ENCODE measurements at places on chromosomes 7 and 10. TPM values are rescaled to one million over a fixed set of nuclear protein-coding genes. Genes with fewer than 3 reads are reported as not detected.
A peak's percentile ranks its signal among the peaks of the same experiment; 100 is the strongest.

- DNase-seq, result no peak
Observed at GRCh38 chr10:62076891-62077290, 175.4 kb downstream of the ARID5B start.

DNA sequence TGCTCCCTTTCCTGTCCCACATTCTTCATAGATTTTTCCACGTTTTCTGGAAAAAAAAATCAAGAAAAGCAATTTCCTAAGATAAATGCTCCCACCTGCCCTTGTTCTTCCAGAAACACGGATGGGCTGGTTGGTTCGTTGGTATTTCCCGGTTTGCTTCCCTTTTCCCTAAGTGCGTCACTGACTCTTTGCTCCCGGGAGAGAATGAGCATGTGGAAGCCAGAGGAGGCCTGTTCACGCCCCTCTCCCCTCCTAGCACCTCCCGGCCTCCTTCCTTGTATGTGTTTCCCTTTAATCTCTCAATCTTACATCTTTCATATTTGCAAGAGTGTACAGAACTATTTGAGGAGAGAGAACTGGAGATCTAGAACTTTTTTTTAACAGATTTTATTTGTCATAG, 442.0 kb downstream of the GFRA1 start:
- no peak for DNase-seq

DNA sequence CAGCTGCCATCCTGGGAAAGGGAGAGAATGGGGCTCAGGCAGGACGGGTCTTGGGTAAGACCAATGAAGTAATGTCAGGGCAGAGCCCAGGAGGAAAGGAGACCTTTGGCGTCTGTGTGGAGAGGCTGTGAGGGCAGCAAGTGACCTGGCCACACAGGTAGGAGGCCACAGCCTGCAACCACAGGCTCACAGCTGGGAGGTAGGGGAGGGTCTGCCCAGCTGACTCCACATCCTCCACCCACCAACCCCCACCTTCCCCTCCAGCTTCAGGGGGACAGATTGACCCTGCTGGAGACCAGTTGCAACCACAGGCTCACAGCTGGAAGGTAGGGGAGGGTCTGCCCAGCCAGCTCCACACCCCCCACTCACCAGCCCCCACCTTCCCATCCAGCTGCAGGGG, 262.2 kb upstream of the TCERG1L start:
- DNase-seq, result no peak

- DNase-seq, result no peak
Observed at GRCh38 chr7:113374955-113375354, 256.6 kb upstream of the SMIM30 start.

GRCh38 chr10:44576702-44577191, 191.8 kb upstream of the CXCL12 start:
- DNase-seq, result no peak

The MOGAT3 gene
- polyA plus RNA-seq, result 1.5 TPM

The OR2F1 gene
- polyA plus RNA-seq, result not detected

DNA sequence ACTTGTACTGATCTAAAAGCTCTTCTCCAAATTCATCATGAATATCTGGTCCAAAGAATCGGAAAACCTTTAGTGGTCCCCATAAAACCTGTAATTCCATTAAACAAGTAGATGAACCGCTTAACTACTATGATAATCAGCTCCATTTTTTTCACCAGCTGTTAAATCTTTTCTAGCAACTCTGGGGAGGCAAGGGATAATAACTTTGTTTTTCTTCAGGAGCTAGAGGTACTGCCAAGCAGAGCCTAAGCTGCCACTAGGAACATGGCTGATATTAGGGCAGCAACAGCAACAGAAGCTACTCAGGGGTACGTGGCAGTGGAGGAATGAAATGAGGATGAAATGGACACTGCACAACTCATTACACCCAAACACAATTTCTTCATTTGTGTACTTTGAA, 138.0 kb downstream of the SRPK2 start:
- DNase-seq, result no peak

- DNase-seq, result no peak
Observed at GRCh38 chr7:113915956-113916355, 2.9 kb downstream of the PPP1R3A start.

The FAM25C gene
- polyA plus RNA-seq, result not detected

DNA sequence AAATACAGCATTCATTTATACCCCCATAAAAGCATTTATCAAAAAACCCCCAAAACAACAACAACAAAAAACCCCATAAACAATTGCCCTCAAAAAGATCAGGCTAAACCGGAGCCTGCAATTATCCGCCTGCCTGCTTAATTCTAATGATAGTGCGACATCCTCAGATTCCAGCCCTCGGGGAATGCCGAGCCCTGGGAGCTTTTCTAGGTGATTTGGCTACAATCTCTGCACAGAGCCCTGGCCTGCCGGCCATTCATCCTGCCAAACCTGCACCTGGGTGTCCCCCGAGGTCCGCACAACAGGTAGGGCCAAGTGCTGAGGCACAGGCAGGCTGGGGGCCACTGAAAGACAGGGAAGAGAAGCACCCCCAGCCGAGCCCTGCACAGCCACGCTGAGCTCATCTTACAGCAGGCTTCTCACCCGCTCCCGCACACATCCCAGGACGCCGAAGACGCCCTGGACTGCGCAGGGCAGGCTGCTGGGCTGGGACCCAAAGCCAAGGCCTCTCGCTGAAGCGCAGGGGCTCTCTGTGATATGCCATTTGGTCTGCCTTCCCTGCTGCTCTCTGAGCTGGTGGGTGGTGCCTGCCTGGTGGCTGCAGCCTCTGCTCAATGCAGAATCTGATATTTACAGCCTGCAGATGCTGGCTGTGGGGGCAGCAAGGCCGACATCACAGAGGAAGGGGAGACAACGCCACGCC, 57.5 kb downstream of the CAMK2B start:
- no peak for DNase-seq

DNA sequence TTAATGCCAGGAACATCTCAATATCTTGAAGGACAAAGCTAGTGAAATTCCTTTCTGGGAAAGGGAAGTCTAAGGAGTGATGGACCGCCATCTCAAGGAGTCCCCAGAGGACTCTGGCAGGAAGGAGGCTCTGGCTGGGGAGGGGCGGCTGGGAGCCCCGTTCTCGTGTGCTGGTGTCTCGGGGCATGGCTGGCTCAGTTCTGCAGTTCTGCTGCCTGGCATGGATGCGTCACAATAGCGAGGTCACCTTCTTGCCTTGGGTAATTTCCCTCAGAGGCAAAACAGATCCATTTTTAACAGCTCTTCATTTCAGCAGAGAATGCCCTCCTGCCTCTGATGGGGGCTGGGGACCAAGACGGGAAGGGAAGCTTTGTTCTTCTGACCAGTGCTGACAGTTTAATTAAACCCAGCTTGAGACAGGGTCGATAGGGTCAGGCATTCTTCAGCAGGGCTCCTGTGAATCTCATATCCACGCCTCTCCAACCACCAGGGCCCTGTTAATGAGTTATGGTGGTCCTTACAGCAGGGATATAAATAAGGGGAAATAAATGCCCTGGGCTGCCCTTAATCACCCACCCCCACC, 35.7 kb downstream of the SLIT1 start:
- peak; percentile 57 for DNase-seq

The CYP2C19 gene
- polyA plus RNA-seq, result 0.29 TPM

The OR6B1 gene
- not detected for polyA plus RNA-seq

The CCDC7 gene
- 4.2 TPM for polyA plus RNA-seq

The FKBP6 gene
- 0.70 TPM for polyA plus RNA-seq

DNA sequence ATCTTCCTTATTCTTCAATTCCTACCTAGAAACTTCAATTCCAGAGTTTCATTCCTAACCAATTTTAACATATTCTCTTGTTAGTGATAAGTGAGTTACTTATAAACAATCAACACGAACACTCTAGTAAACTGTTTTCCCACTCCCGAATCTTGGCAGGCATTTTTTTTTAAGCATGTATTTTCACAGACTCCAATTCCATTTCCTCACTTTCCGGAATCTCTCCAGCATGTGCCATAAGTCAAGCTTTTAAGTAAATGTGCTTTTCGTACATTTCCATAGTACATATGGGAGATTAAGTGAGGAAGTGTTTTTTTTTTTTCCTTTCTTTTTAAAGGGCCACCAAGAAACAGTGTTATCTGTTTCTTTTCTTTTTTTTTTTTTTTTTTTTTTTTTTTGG, 89.1 kb downstream of the FGFR2 start:
- no peak for DNase-seq

DNA sequence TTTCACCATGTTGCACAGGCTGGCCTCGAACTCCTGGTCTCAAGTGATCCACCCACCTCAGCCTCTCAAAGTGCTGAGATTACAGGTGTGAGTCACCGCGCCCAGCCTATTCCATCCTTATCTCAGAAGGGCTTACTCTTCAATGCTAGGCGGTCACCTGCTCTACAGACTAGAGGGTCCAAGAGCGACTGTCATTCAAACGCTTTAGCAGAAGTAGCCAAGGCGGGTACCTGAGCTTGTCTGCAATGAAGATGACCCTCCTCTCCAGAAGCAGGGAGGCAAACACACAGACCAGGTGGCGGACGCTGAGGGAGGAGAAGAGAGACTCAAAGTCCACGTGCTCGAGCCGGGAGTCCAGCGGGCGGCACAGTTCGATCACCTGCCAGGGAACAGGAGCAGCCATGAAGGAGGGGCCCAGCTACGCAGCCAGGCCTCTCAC, 65.1 kb upstream of the MKRN1 start:
- no peak for DNase-seq

The IFIT5 gene
- polyA plus RNA-seq, result 14.6 TPM

GRCh38 chr10:11810313-11810766, 12.8 kb upstream of the PROSER2 start:
- DNase-seq, result peak; percentile 63

DNA sequence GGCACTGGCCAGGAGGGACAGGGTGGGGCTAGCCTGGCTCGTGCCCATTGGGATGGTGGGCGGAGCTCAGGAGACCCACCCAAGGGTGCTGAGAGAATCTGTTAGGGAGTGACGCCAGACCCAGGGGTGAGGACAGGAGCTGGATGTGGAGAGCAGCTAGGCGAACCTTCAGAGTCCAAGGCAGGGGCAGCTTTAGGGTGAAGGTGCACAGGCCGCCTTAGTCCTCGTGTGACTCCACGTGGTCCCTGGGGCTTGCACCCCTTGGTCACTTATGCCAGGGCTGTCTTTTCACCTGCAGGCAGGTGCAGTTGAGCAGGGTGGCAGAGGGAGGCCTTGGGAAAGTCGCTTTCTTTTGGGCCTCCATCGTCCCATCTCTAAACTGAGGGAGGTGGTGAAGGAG, 4.3 kb downstream of the RAMP3 start:
- DNase-seq, result no peak

DNA sequence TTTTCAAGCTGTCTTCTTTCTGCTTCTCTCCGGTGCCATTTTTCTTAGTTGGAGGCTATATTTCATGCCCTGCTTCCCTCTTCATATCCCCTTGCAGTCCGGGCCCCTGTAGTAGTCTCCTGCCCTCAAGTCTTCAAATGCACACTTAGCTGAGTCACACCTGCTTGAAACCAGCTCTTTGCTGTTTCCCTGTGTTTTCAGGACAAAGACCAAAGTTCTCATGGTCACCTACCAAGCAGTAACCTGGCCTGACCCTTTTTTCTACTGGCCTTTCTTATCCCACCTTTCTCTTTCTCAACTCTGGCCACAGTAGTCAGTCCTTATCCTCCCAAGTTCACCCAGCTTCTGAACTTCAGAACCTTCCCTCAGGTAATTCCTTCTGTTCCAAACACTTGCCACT, 28.5 kb downstream of the GLUD1 start:
- no peak for DNase-seq

DNA sequence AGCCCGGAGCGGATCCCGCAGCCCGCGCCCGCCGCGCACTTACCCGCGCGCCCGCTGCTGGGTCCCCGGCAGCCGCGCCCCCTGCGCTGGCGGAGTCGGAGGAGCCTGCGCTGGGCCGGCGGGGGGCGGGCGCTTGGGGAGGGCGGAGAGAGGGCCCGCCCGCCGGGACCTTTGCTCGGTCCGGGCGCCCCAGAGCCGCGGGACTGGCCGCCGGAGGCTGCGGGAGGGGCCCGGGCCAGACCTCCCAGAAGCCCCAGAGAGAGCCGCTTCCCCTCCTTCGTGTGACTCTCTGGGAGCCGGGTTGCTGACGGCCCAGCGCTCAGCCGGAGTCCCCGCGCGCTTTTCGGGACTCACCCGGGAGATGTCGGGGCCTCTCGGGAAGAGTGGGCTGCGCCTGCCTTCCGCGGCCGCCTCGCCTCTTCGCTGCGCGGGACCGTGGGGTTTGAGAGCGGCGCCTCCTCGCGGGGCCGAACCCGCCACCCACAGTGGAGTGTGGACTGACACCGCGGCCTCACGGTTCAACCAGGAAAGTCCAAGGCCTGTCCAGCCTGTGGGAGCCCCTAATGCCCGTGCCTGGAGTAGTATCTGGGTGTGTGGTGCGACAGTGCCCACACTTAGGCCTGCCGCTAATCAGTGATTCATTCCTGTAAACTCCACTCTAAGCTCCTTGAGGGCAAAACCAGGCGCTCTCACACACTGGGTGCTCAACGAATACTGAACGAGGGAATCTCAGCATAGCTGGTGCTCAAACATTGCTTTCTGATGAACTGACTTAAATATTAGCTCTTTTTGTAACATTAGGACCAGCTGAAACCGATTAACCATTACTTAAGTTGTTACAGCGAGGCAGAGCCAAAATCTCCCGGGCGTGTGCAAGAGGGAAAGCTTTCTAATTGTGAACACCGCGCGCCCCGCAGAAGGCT, at the start of gene GSDME:
TSS of gene GSDME (minus strand) at position 112 of the 923 bp plus-strand sequence. CDS start 7,690 bp downstream, outside the sequence.
- DNase-seq, result peak; percentile 22

The OAT gene
- polyA plus RNA-seq, result 86.1 TPM

DNA sequence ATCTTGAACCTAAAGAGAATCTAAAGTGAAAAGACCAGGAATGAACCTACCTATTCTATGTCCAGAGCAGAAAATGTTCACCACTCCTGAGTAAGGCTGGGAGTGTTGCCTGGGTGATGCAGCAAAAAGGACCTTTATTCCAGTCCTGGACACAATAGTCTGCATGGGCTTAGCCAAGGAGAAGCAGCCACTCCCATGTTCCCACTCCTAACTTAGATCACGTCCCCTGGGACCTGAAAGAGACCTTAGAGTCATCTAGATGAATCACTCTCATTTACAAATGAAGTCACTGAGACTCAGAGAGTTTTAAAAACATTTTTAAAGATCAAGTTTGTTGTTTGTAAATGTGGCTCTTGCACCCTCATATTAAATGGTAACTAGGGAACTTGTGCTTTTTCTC, 763.4 kb downstream of the KCNMA1 start:
- no peak for DNase-seq

DNA sequence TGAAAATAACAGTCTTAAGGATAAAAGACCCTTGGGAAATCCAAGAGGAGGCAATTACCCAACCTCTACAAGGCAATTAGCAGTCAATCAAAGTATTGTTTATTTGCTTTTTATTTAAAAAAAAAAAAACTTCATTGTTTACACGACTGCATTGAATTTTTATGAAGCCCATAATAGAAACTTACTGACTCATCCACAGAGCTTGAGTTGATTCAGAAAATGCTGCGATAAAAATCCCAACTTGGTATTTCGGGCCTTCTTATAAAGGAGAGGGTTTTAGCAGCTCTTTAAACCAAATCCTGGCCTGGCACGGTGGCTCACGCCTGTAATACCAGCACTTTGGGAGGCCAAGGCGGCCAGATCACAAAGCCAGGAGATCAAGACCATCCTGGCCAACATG, 69.2 kb upstream of the PALS2 start:
- DNase-seq, result no peak

The SERPINE1 gene
- polyA plus RNA-seq, result 1.1 TPM

GRCh38 chr10:43396061-43396927, 12.7 kb downstream of the HNRNPF start:
- DNase-seq, result no peak
